ENCODE measurements at places on chromosomes 16 and 17. TPM values are rescaled to one million over a fixed set of nuclear protein-coding genes. Genes with fewer than 3 reads are reported as not detected.

DNA sequence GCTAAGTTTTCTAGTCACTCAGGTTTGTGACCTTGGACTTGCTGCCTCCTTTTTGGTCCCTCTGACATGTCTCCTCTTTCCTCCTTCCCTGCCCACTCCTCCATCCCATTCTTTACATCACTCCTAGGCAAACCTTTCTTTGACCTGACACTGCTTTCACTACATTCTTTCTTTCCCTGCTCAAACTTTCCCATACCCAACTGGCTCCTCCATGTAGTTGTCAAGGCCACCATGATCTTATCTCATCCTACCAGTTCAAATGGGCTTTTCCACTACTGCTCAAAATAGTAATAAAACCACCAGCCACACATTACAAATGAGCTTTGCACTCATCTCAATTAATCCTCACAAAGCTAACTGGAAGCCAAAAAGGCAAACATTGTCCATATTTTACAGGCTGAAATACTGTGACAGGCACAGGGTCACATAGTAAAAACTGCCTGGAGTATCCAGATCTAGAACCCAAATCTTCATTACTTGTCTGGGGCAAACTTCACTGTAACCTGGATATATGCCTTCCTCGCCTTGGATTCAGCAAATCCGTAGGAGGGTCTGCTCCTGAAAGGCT lies 14.4 kb downstream of the MRPS23 start:
- no peak for DNase-seq

DNA sequence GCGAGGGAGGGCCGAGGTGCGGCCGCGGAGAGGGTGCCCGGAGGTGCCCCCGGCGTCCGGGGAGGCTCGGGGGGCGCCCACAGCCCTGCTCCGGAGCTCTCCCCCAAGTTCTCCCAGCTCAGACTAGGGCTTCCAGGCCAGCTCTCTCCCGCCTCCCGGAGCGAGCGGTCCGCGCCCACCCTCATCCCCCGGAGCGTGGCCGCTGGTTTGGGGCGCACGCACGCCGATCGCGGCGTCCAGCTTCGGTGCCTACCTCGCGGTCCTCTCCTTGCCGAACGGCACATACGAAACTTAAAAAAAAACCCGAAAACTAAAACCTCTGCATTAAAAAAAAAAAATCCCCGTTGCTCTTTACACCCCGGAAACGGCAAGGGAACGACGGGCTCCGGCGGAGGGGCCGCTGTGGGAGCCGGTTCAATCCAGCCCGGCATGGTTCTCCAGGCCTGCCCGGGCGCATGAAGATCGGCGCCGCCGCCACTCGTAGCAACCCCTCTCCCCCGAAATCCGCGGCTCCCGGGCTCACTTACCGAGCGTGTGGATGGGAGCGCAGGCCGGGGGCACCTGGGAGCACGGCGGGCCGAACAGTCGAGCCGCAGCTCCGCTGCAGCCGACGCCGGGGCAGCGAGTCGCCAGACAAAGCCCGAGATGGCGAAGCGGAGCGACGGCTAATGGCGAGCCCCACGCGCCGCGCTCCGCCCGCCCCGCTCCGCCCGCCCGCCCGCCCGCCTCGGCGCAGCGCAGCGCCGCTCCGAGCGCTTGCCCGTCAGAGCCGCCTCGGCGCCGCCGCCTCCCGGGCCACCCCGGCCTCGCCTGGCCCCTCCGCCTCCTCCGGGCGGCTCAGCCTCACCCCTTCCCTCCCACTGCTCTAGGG lies 973 bp upstream of the UBTF start:
- DNase-seq = peak; percentile 59

- DNase-seq = peak; percentile 97
These were observed 663 bp upstream of the ZNF768 start for GRCh38 chr16:30526823-30527634.

DNA sequence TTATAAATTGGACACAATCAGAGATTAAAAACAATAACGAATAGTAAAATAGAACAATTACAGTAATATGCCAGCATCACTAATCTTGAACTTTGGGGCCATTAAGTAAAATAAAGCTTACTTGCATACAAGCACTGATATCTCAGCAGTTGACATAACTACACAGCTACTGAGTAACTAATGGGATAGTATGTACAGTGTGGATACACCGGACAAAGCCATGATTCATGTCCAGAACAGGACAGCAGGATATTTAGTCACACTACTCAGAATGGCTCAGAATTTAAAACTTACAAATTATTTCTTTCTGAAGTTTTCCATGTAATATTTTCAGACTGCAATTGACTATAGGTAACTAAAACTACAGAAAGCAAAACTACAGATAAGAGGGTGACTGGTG lies 427.5 kb downstream of the CDH13 start:
- peak; percentile 42 for DNase-seq

- no peak for DNase-seq
These were observed 1034.5 kb upstream of the EEF2KMT start for GRCh38 chr16:6132121-6132520.

RNF222 gene
- total RNA-seq = under 0.01 TPM

GRCh38 chr17:8384801-8385378 lies 1.9 kb upstream of the RPL26 start:
- DNase-seq = no peak

- DNase-seq = no peak
These were observed 6.9 kb downstream of the TMEM170A start for GRCh38 chr16:75457485-75458021.

KRT28 gene
- not detected for total RNA-seq

TEKT1 gene
- total RNA-seq = not detected

GRCh38 chr17:43341715-43342588 lies 56.8 kb upstream of the ARL4D start:
- DNase-seq = peak; percentile 48

- DNase-seq = no peak
These were observed 6.5 kb downstream of the ZNF629 start for GRCh38 chr16:30780549-30780948.

- DNase-seq = no peak
These were observed 128.6 kb downstream of the CPPED1 start for GRCh38 chr16:12675046-12675445.

WFDC1 gene
- not detected for total RNA-seq

LRRC37B gene
- 3.1 TPM for total RNA-seq

GRCh38 chr17:58323366-58324055 lies 5.1 kb downstream of the TSPOAP1 start:
- no peak for DNase-seq

- DNase-seq = no peak
These were observed 129.8 kb downstream of the NTN1 start for GRCh38 chr17:9151091-9151490.

DNA sequence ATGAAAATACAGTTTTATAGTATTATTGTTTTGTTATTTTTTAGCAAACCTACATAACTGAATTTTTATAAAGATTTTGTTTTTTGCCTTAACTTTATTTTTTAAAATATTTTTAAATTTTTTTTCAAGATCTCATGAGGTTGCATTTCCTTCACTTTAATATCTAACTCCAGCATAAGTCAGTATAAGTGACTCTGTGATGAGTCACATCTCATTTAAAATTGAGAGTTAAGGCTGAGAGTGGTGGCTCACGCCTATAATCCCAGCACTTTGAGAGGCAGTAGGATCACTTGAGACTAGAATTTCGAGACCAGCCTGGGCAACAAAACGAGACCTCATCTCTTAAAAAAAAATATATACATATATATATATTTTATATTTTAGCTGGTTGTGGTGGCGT lies 44.0 kb downstream of the NLK start:
- peak; percentile 49 for DNase-seq

GRCh38 chr17:245611-246010 lies 64.2 kb upstream of the DOC2B start:
- no peak for DNase-seq

FN3K gene
- total RNA-seq = 4.0 TPM

- no peak for DNase-seq
These were observed 5.5 kb downstream of the DLX3 start for GRCh38 chr17:49989518-49989880.

PRSS33 gene
- total RNA-seq = not detected

- DNase-seq = no peak
These were observed 188.7 kb downstream of the HS3ST3A1 start for GRCh38 chr17:13413001-13413400.

DNA sequence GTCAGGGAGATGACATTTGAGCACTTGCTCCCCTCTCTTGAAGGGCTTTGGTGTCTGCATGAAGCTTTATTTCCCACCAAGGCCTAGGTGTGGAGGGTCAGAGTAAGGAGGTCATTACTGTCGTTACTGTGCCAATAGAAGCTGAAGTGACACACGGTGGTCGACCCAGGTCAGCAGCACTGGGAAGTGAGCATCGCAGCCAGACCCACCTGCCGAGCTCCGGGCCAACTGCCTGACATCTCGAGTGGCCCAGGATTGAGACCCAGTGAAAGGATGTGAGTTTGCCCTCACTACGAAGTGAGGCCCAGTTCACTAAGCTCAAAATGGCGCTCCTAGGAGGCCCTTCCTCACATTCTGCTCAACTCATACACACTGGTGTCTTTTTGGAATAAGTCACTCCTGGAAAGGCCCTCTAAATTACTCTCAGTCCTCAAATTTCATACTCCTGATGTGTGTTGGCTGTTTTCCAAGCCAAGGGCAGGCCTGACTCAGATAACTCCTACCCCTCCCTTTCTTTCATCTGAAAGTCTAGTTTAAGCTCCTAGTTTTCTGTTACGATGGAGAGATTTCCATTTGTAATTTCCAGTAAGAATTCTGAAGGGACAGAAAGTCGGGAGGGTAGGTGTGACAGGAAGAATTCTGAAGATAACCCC lies 200.4 kb downstream of the LGALS9B start:
- no peak for DNase-seq

CD7 gene
- total RNA-seq = not detected

TMC7 gene
- 3.6 TPM for total RNA-seq

TEDC2 gene
- 3.3 TPM for total RNA-seq

GRCh38 chr17:74770498-74771318 lies 5.4 kb downstream of the NAT9 start:
- DNase-seq = peak; percentile 73

DNA sequence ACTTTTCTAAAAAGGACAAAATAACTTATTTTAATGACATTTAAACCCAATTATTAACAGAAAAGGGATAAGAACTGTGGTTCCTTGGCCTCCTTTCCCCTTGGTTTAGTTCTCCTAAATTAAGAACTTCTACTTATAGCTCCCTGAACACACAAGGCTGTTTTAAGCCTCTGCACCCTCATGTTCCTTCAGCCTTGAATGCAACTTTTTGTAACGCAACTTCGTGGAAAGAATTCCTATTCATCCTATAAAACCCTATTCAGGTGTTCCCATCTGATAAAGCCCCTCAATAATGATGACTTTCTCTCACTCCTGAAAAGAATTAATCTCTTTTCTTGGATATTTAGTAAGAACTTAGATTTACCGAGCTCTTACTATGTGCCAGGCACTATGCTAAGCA lies 6.3 kb downstream of the STAT3 start:
- no peak for DNase-seq

AANAT gene
- total RNA-seq = not detected

GRCh38 chr16:51523400-51523799 lies 372.3 kb upstream of the SALL1 start:
- no peak for DNase-seq

DNA sequence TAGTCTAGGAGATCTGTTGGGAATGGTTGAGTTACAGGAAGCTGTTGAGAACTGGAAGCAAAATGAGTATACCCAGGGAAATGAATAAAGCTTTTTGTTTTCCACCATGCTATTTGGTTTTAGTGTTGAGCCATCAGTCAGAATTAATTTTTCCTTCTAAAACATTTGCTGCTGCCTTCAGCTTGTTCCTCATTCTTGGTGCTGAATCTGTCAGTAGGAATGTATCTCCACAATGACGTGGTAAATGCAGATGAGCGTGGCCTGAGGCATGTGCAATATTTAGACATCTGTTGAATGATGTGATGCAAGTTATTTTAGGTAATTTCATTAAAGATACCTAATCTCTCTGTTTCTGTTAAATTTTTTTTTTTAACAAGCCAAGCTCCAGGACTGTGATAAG lies 10.9 kb downstream of the HAPSTR1 start:
- DNase-seq = peak; percentile 49

GRCh38 chr16:898216-898615 lies 72.6 kb downstream of the LMF1 start:
- DNase-seq = no peak

GRCh38 chr17:1486802-1487695 lies 5.4 kb downstream of the MYO1C start:
- no peak for DNase-seq

DNA sequence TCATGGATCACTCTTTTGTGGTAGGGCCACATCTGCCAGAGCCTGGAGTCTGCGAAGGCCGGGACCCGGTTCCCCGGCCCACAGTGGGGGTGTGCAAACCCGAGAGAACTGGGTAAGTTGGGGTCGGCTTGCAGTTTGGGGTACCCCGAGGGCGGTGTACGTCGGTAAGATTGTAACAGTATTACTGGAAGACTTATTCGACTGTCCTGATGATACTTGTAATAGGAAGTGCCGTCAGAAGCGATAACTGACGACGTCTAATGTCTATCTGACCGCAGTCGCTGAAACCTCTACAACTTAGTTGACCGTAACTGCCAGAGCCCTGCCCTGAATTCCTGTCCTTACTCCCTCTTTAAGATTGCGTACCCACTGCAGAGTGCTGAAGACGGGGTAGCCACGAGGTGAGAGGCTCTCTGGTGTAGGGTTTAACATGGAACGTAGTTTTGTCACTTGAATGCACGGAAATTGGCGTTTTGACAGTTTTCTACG lies 24.0 kb downstream of the TRPV2 start:
- DNase-seq = peak; percentile 29

- DNase-seq = peak; percentile 89
These were observed 9.4 kb downstream of the HSPB9 start for GRCh38 chr17:42131981-42132432.

GRCh38 chr16:14168146-14168545 lies 97.0 kb downstream of the MRTFB start:
- DNase-seq = no peak

DNA sequence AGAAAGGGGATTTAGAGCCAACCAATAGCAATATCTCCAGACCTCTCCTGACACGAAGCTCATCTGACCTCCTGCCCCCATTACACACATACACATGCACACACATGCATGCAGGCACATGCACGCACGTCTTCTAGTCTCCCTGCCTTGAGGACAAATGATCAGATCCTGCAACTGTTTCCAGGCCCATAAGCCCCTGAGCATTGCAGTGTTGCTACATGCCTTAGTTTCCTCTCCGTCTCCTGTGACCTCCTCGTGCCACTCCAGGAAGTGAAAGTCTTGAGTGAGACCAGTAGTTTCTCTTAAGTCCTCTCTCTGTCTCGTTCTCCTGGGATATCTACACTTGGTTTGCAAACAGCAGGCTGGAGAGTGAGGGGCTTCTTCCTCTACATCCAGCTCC lies 8.2 kb downstream of the CIITA start:
- DNase-seq = no peak

DNA sequence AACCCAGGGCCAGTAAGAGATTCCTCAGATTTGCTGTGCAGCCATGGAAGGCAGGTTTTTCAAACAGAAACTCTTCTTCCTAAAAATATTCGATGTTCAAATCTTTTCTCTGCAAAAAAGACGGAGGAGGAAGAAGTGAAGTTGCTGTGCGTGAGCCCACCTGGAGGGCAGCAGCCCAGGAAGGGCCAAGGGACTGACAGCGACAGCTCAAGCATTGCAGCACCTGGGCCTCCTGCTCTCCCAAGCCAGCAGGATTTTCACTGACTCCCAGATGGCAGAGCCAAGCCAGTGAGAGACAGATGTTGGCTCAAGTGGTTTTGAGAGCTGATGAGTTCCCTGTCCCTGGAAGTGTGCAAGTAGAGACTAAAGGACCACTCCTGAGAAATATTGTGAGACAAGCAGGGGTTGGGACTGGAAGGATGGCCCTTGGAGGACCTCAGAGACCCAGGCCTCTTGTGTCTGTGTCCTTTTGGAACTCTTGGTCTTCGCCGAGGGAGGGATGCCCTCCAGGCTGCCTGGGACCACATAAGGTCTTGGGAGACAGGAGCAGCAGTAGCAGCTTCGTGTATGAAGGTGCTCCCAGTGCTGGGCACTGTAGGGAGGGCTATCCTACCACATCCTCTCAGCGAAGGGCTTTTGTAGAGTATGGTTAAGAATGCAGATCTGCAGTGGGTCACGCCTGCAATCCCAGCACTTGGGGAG lies 29.3 kb upstream of the TNFRSF13B start:
- no peak for DNase-seq

All from lung microvascular endothelial cell (primary cell).